ENCODE measurements at places on chromosomes 11 and 22.

GRCh38 chr11:130421199-130421585, 7.2 kb downstream of the ADAMTS8 start:
- DNase-seq = no peak

DNA sequence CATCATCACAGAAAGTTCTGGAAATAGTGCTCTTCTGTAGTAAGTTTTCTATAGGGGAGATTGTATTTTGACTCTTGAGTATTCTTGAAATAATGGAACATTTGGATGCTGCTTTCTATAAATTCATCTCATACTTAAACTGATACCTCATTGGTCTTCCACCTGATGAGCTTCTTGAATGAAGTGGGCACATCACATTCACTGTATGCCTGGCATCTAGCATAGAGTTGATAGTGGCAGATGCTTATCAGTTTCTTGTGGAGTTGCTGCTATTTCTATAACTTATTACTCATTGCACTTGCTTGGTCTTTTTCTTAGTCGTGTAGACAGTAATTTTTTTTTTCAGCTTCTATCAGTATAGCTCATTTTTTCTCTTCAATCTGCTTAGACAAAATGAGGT, 5.4 kb downstream of the ATXN10 start:
- no peak for DNase-seq

DNA sequence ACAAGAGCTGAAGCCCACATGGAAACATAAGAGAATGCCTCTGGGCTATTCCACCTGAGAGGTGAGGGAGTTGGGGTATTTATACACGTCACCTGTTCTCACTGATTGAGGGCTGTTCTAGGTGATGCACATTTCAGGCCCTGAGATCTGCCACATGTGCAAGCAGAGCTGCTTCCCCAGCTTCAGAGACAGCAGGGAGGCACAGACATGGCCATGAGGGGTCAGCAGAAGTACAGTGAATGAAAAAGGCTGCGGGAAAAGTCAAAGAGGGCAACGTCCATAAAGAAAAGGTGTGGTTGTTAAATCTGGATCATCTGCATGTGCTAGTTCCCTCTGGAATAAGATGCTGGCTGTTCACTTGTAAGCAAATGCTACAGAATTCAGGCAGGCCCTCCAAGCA, 75.4 kb downstream of the GAB4 start:
- no peak for DNase-seq

DNA sequence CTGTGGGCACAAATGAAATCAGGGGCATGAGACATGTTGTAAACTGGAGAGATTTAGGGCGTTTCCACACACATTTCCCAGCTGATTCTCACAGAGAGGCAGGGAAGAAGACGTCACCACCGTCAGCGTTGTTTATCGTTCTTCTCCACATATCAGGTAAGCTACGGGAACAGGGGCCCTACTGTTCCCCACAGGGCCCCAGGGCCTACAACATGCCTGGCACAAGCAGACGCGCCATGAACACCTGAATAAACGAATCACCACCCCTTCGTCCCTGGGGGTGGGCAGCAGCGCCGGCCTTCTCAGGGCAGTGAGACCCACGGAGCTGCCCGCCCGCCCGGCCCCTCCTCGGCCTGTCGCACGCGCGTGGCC, 342 bp downstream of the EFCAB6 start:
- DNase-seq = no peak

DNA sequence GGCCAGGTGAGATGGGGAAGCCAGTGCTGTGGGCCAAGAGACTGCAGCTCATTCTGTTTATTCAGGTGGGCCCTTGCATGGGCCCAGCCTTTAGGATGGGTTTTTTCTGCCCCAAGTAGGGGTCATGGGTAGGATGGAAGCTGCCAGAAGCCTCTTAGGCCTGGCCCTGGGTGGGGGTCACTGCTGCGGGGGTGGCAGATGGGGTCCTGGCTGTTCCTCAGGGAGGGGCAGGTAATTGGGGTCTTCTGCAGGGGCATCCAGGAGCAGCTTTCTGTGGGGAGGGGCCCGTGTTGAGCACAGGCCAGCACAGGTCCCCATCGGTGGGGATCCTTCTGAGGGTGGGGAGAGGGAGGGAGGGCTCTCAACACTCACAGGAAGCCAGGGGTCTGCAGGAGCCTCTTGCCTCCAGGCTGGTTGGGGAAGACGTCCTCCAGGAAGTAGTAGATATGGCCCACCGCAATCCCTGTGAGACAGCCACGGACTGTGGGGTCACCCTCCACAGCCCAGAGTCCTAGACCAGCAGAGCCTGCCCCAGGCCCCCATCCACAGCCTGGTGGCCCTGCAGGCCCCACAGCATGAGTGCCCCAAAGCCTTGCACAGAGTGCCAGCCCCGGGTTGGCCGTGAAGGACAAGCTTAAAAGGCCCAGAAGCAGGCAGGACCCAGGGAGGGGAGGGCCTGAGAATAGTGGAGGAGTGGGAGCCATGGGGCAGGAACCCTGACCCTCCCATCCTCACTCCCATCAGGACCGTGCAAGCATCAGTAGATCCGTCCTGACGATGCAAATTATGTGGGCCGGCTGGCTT, 1.9 kb downstream of the DERL3 start:
- no peak for DNase-seq

- no peak for DNase-seq
Observed at GRCh38 chr11:104836691-104837090, 61.6 kb downstream of the CASP12 start.

DNA sequence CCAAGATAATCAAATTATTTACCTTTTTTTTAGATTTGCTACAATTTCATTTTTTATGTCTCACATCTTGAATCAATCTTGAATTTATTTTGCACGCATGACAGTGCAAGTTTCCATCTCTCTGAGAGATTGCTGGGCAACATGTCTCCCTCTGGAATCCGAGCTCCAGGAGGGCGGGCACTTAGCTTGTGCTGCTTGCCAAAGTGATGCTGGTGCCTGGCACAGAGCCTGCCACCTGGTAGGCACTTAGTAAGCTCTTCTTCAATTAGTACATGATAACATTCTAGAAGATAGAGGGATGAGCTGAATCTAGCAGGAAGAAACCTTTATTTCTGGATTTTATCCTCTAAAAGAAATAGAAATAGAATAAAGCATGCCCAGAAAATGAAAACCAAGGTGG, 27.5 kb upstream of the OR9I1 start:
- DNase-seq = no peak

- no peak for DNase-seq
Observed at GRCh38 chr11:6206456-6207180, 1.3 kb downstream of the C11orf42 start.

GRCh38 chr11:47325271-47326041, 27.0 kb downstream of the MYBPC3 start:
- DNase-seq = no peak

DNA sequence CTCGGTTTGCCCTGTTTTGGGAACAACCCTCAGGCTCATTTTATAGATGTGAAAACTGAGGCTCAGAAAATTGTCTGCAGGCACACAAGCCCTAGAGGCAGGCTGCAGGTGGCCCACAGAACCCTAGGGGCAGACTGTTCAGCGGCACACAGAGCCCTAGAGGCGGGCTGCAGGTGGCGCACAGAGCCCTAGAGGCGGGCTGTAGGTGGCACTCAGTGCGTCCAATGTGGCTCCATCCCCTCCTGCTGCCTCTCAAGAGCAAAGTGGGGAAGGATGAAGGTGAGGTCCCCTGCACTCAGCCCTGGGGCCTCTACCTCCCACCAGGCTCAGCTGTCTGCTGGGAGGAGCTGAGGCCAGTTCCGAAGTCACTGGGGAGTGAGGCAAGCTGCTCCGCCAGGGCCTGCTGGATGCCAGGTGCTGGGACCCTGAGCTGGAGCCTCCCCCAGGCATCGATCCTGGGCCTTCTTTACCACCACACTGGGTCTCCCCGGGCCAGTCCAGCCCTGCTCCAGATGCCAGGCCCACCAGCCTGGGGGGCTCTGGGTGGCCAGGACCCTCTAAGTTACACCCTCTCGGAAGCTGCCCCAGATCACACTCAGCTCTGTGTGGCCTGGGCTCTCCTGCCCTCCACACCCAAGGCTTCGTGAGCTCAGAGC, 2.3 kb downstream of the ACY3 start:
- DNase-seq = peak; percentile 77

GRCh38 chr11:57751176-57751575, 443 bp downstream of the BTBD18 start:
- no peak for DNase-seq

DNA sequence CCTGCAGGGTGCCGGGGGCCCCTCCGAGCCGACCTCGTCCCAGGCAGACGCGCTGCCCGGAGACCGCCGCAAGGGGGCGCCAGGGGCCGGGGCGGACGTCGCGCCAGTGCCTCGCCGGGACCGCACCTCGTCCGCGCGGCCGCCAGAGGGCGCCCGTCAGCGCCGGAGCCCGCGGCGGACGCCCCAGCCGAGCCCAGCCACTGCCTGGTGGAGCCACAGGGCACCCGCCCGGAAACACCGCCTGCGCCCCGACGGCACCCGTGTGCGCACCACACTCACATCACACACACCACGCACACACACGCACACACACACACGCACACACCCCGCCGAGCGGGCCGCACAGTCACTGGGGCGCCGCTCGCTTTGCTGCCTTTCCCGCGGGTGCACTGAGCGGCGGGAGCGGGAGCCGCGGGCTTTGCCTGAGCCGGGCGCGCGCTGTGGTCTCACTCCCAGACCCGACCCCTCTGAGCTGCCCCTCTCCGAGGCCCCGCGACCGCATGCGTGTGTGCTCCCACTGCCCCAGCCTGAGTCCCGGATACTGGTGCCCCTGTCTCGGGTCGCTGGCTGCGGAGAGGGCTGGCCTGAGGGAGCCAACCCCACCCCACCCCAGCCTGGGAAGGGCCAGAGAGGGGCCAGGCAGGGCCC, 449.3 kb downstream of the OPCML start:
- DNase-seq = no peak

- peak; percentile 96 for DNase-seq
Observed at GRCh38 chr22:23216461-23217170, 36.3 kb downstream of the BCR start.

DNA sequence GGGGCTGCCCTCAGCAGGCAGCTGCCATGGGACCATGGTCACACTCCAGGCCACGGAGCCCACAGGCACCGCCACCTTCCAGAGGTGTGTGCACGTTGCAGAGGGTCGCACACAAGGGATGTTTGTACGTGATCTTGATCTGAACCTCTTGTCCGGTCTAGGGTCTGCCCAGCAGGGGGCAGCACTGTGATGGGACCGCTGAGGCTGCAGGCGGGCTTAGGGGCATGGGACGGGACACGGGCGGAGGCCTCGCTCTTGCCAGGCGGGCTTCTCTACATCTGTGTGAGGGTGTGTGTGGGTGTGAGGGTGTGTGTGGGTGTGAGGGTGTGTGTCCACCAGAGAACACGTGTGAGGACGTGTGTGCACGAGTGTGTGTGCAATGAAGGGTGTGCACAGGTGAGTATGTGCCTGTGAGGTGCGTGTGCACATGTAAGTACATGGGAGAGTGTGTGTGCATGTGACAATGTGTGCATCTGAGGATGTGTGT, 52.4 kb downstream of the CACNA1I start:
- no peak for DNase-seq

GRCh38 chr22:24433828-24434470, 6.5 kb downstream of the ADORA2A start:
- peak; percentile 84 for DNase-seq

DNA sequence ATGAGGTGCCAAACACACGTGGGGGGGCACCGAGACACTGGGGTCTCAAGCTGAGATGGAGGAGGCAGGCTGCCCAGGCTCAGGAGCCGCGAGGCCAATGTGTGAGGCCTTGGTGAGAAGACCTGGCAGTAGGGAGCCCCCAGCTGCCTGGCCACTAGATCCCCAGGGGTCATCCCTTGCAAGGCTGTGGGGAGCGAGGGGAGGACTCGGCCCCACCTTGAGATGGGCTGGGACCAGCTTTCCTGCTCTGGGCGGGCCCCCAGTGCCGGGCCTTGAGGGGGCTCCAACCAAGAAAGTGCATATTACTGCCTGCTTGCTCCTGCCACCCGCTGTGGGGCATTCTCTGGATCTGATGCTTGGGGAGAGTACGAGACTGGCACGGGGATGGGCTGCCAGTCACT, 107.0 kb downstream of the CTTN start:
- no peak for DNase-seq

DNA sequence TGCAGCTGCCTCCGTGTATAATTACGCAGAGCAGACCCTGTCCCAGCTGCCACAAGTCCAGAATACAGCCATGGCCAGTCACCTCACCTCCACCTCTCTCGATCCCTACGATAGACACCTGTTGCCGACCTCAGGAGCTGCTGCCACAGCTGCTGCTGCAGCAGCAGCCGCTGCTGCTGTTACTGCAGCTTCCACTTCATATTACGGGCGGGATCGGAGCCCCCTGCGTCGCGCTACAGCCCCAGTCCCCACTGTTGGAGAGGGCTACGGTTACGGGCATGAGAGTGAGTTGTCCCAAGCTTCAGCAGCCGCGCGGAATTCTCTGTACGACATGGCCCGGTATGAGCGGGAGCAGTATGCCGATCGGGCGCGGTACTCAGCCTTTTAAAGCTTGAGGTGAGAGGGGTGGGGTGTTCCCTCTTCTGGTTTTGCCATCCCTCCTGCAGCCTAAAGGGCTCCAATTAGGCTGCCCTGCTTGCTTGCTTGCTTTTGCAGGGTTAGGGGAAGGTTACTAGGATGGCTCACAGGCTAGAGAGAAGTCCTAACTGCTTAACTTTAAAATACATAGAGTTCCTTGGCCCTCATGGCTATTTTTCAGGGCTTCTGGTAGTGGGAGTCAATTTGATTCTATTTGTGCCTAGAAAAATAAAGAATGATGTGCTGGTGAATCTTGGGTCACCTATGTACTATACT, 5.4 kb downstream of the RBM4 start:
- no peak for DNase-seq

GRCh38 chr11:12539572-12539971, 134.6 kb upstream of the TEAD1 start:
- no peak for DNase-seq

- peak; percentile 39 for DNase-seq
Observed at GRCh38 chr22:38570779-38571364, 889 bp upstream of the DMC1 start.

DNA sequence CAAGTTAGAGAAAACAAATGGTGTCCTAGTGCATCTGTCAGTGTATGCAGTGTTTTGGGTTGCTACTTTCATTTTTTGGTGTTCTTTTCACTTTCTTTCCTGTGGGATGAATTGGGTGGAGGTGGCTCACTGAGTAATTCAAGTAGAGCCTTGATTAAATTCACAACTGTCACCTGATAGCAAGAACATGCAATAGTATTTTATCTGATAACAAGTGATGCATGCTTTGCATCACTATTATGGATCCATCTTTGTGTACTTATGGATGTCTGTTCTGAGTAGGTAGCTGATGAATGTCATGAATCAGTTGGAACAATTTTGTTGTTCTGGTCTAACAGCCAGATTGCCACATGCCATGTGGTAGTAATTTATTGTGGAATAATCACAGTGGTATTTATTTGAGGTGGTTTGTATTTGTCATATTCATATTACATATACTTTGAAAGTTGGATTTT, 87.5 kb downstream of the DDX10 start:
- DNase-seq = no peak

- no peak for DNase-seq
Observed at GRCh38 chr11:33733980-33734379, 2.2 kb downstream of the CD59 start.
